Thymus (tissue), 14 donors: ENCODE measurements at places on chromosomes 16 and 17. TPM values are rescaled to one million over a fixed set of nuclear protein-coding genes. Genes with fewer than 3 reads are reported as not detected.

DNA sequence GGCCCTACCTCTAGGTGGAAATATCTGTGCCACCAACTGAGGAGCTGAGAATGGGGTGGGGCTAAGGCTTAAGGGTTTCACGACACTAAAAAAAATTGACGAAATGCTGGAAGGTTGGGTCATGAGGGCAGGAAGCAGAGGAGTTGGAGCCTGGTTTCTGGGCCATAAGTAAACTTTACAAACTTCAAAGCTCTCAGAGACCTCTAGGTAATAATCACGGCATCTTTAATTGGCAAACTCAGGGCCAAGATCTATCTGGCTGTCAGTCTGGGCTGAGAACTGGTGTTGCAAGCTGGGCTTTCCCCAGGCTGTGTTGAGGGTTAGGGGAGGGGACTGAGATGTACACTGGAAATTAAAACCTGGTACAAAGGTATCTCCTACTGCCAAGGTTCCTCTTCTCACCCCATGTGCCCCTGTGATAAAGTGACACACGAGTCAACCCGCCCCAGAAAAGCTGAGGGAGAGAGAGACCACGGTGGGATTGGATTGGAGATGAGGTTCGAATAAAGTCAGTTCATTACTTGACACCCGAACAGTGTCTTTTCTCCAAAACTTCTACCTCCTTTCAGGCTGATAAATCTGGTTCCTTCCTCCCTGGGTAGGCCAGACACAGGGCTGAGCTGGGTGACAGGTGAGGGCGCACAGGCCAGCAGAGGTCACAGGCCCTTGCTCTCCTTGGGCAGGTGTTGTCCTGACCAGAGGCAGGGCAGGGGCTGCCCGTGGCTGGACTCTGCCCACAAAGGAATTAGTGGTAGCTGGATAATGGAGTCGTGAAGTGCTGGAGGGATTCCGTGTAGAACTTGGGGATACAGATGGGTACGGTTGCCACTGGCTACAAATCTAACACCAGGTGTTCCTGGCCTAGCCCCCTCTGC is 4.0 kb upstream of the ZNF768 start:
- H3K36me3 ChIP-seq, result peaks cover 15% of the 10 kb centered on the region
- DNase-seq, result no peak
- no peak overlapping the region for H3K4me3 ChIP-seq
- H3K4me1 ChIP-seq, result peaks cover 43% of the 10 kb centered on the region

Gene CCL7
- polyA plus RNA-seq, result 5.4 TPM

GRCh38 chr17:48530208-48530886 is 464 bp downstream of the HOXB1 start:
- no peaks in the 10 kb centered on the region for H3K36me3 ChIP-seq
- H3K27ac ChIP-seq, result no peak overlapping the region
- no peak for DNase-seq
- H3K4me3 ChIP-seq, result no peak overlapping the region
- peaks cover 5% of the 10 kb centered on the region for H3K4me1 ChIP-seq

Gene MARVELD3
- polyA plus RNA-seq, result 3.1 TPM

GRCh38 chr17:4420692-4421131 is 13.0 kb upstream of the SPNS3 start:
- H3K4me3 ChIP-seq, result no peak overlapping the region
- no peaks in the 10 kb centered on the region for H3K36me3 ChIP-seq
- H3K4me1 ChIP-seq, result no peaks in the 10 kb centered on the region
- DNase-seq, result peak; percentile 81
- no peaks in the 10 kb centered on the region for H3K27me3 ChIP-seq

DNA sequence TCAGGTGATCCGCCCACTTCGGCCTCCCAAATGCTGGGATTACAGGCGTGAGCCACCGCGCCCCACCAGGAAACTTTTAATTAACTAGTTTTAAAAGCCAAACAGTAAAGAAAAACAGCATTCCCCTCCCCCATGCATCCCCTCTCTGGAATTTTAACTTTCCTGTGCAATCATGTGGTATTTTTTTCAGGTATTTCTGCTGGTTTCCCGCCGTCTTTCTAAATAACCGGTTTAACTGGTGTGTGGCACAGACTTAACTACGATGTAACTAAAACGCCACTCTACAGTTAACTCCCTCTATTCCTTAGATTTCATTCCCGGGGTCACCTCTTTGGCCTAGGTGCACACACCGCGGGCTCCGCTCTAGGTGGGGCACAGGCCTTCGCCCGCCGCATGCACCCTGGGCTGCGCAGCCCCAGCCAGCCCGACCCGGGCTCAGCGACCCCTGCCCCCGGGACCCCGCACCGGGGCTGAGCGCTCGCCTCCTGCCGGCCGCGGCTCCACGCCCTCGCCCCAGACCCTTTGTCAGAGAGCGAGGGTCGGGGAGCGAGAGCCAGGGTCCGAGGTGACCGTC is 15.1 kb upstream of the UTP6 start:
- H3K27ac ChIP-seq, result no peak overlapping the region
- DNase-seq, result no peak
- H3K27me3 ChIP-seq, result peaks cover 13% of the 10 kb centered on the region
- no peak overlapping the region for H3K4me3 ChIP-seq

DNA sequence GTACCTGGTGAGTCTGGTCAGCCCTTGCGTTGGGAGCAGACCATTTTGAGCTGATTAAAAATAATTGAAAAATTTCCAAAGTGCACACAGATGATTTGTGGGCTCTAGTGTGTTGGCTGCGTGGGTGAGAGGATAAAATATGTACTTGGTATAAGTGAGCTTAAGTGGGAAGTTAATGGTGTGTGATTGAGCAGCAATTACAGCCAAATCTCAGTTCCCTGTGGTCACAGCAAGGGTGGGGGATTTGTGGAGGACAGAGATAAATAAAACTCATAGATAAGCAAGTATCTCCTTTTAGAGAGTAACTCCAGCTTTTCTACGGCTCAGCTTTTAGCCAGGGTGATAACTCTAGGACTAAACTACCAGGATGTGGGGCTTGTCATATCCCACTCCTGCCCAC is 390.4 kb downstream of the UTP18 start:
- H3K27me3 ChIP-seq, result no peaks in the 10 kb centered on the region
- no peaks in the 10 kb centered on the region for H3K4me1 ChIP-seq
- no peak overlapping the region for H3K4me3 ChIP-seq
- no peak for DNase-seq
- no peaks in the 10 kb centered on the region for H3K36me3 ChIP-seq

DNA sequence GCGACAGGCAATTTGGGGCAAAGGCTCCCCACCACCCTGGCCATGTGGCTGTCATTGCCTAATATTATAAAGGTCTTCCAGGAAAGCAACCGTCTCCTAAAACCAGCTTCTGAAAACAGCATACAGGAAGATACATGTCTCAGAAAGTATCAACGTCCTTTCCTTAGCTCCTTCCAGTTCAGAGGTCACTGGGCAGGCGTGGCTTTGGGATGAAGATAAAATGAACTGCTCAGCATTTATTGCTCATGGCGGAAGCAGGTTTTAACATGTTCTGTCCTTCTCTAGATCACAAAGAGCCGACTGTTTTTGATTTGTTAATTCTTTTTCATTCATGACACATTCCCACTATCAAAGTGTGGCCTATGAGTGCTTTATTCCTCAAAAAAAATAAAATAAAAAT is 8.0 kb downstream of the CFAP20 start:
- H3K36me3 ChIP-seq, result peaks cover 6% of the 10 kb centered on the region
- H3K27me3 ChIP-seq, result no peaks in the 10 kb centered on the region
- no peak overlapping the region for H3K27ac ChIP-seq
- peaks cover 12% of the 10 kb centered on the region for H3K4me1 ChIP-seq
- no peak for DNase-seq

DNA sequence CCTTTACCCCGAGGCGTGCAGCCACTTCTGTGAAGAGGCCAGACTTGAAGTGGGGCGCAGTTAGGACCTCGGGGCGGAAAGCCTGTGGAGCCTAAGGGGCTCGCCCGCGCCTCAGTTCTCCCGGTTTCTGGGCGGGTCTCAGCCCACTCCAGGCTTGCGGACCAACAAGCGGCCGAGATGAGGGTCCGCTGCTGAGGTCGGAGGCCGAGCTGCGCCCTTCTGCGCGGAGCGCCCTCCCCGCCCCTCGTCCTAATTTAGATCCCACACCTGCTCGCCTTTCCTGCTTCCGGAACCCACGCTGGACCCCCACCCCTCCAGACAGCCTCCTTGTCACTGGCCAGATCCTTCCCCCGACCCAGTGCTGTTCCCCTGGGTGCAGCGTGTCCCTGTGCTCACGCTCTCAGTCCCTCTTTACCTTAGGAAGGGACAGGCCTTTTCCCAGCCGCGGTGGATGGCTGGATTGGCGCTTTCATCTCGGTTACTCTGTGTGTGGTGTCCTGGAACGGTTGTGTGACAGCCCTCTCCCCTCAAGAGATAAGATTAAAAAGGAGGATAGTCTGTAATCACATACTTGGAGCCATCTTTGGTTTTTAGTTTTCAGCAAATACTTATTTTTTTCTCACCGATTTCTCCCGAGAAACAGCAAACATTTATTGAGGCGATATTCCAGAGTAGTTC is 933 bp upstream of the ATXN7L3 start:
- H3K27me3 ChIP-seq, result no peaks in the 10 kb centered on the region
- H3K4me3 ChIP-seq, result peak overlapping the region; percentile 84
- H3K36me3 ChIP-seq, result peaks cover 20% of the 10 kb centered on the region
- H3K27ac ChIP-seq, result peak overlapping the region; percentile 96
- no peak for DNase-seq

Gene ODAD4
- 1.4 TPM for polyA plus RNA-seq

DNA sequence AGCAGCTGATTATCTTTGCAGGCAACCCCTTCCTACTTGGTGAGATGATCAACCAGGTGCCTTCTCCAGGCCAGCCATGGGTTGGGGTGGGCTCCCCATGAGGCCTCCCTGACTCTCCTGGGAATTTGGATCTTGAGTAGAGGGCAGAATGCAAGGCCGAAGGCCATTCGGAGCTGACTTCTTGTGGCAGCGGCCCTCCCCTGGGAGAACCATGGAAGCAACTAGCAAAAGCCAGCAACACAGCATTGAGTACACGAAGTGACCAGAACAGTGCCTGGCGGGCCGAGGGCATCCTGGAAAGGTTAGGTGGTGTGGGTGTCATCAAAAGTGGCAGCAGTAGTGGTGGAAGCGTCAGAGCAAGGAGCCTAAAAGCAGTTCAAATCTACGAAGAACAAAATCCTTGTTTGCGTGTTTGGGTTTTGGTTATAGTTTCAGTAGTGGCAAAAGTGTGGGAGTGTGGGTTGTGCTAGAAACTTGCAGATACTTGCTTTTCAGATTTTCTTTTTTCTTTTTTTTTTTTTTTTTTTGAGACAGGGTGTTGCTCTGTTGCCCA is 2.0 kb upstream of the ALDH3A1 start:
- H3K27me3 ChIP-seq, result peaks cover 45% of the 10 kb centered on the region
- no peak for DNase-seq
- H3K4me3 ChIP-seq, result no peak overlapping the region
- no peak overlapping the region for H3K27ac ChIP-seq

Gene LITAFD
- not detected for polyA plus RNA-seq

- H3K36me3 ChIP-seq, result no peaks in the 10 kb centered on the region
- no peak overlapping the region for H3K4me3 ChIP-seq
- H3K27me3 ChIP-seq, result no peaks in the 10 kb centered on the region
These were observed 13.4 kb upstream of the HERPUD1 start for GRCh38 chr16:56918467-56919012.

DNA sequence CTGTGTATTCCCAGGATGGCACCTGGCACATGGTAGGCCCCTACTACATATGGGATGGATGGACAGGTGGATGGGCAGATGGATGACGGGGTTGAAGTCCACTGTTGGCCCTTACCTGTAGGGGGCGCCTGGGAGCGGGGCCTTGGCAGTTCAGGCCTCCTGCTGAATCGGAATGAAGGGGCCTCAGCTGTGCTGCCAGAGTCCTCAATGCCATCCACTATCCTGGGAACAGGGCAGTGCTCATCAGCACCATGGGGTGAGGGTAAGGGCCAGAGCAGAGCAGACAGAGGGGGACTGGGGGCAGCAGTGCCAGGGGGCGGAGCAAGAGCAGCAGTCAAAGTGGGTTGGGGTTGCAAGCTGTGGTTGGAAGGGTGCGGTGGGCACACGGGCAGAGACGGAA is 8.3 kb upstream of the RAB5C start:
- no peaks in the 10 kb centered on the region for H3K4me1 ChIP-seq
- DNase-seq, result no peak
- H3K36me3 ChIP-seq, result no peaks in the 10 kb centered on the region
- H3K27me3 ChIP-seq, result no peaks in the 10 kb centered on the region
- H3K4me3 ChIP-seq, result no peak overlapping the region

Gene TEDC2
- polyA plus RNA-seq, result 1.8 TPM

- DNase-seq, result no peak
- no peak overlapping the region for H3K4me3 ChIP-seq
- no peaks in the 10 kb centered on the region for H3K4me1 ChIP-seq
- no peak overlapping the region for H3K27ac ChIP-seq
- no peaks in the 10 kb centered on the region for H3K36me3 ChIP-seq
These were observed 674.0 kb upstream of the SOX9 start for GRCh38 chr17:71446645-71447437.

Gene CACNA1H
- 2.6 TPM for polyA plus RNA-seq

DNA sequence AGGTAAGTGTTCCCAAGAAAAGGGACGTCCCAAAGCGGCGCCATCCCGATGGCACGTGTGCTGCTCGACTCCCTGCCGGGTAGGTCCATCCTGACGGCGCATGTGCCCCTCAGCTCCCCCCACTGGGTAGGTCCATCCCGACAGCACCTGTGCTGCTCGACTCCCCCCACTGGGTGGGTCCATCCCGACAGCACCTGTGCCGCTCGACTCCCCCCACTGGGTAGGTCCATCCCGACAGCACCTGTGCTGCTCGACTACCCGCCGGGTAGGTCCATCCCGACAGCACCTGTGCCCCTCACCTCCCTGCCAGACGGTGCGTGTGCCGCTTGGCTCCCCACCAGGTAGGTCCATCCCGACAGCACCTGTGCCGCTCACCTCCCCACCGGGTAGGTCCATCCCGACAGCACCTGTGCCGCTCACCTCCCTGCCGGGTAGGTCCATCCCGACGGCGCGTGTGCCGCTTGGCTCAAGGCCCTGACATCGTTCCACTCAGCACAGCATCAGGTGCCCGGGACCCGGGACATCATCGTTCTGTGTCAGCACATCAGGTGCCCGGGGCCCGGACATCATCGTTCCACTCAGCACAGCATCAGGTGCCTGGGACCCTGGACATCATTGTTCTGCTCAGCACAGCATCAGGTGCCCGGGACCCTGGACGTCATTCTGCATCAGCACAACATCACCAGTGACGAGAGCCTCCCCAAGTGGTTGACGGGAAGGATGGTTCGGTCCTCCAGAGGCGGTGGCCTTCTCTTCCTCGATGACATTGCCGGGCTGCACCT is 5.7 kb upstream of the FN3K start:
- DNase-seq, result no peak
- H3K36me3 ChIP-seq, result peaks cover 34% of the 10 kb centered on the region
- H3K27ac ChIP-seq, result no peak overlapping the region
- H3K4me1 ChIP-seq, result no peaks in the 10 kb centered on the region

DNA sequence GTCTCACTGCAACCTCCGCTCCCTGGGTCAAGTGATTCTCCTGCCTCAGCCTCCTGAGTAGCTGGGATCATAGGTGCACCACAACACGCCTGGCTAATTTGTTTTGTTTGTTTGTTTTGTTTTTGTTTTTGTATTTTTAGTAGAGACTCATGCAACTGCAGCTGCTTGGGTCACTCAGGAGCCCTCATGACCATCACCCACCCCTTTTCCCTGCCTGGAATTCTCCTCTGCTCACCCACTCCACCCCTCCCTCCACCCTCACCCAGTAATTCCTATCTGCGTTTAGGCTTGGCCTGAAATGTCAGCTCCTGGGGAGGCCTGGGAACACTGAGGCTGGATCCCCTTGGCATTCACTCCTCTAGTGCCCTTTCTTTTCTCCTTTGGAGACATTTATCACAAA is 25.5 kb downstream of the TMEM92 start:
- no peaks in the 10 kb centered on the region for H3K36me3 ChIP-seq
- no peaks in the 10 kb centered on the region for H3K4me1 ChIP-seq
- H3K27ac ChIP-seq, result no peak overlapping the region
- H3K27me3 ChIP-seq, result no peaks in the 10 kb centered on the region
- no peak overlapping the region for H3K4me3 ChIP-seq
- no peak for DNase-seq
